Transverse colon (tissue), 4 donors: ENCODE measurements at places on chromosomes 11 and 22. TPM values are rescaled to one million over a fixed set of nuclear protein-coding genes. Genes with fewer than 3 reads are reported as not detected.

Gene KBTBD3
- total RNA-seq: 8.1 TPM

- no peaks in the 10 kb centered on the region for H3K4me1 ChIP-seq
- no peaks in the 10 kb centered on the region for H3K27me3 ChIP-seq
- H3K36me3 ChIP-seq: peaks cover 38% of the 10 kb centered on the region
Observed at GRCh38 chr11:112058103-112058502, 15.7 kb downstream of the PIH1D2 start.

DNA sequence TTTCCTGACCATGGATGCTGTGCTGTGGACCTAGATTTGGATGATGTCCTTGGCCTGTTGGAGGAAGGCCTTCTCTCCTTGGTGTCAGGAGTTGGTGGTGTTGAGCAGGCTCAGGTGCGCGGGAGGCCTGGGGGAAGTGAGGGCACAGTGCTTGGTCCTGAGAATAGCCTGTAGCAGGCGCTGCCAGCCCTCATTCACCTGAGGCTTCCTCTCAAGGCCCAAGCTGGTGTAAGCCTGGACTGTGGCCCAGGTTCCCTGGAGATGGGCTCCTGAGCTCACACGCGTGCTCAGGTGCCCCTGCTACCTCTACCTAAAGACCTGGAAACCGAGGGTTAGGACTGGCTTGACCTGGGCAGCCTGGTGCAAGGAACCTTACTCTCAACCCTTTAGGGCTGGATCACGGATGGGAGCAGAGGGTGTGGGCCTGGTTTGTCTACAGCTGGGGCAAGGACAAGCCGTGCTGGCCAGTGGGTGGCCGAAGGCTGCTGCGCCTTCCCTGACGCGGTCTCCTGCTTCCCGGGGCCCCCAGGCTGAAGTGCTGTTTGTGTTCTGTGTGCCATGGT, 7.8 kb upstream of the GRAMD4 start:
- no peak overlapping the region for H3K4me3 ChIP-seq
- H3K36me3 ChIP-seq: no peaks in the 10 kb centered on the region
- H3K4me1 ChIP-seq: peaks cover 15% of the 10 kb centered on the region

GRCh38 chr11:120079750-120080610, 57.9 kb downstream of the TRIM29 start:
- H3K36me3 ChIP-seq: no peaks in the 10 kb centered on the region
- DNase-seq: no peak
- peaks cover 8% of the 10 kb centered on the region for H3K27me3 ChIP-seq
- no peaks in the 10 kb centered on the region for H3K4me1 ChIP-seq
- H3K4me3 ChIP-seq: no peak overlapping the region

Gene VPREB3
- 2.6 TPM for total RNA-seq

- peaks cover 12% of the 10 kb centered on the region for H3K36me3 ChIP-seq
- no peak overlapping the region for H3K27ac ChIP-seq
- H3K4me1 ChIP-seq: peaks cover 9% of the 10 kb centered on the region
Observed at GRCh38 chr11:69059985-69060384, 11.3 kb downstream of the TPCN2 start.

Gene PRAME
- total RNA-seq: 0.16 TPM

Gene SUSD2
- 67.7 TPM for total RNA-seq

Gene CCDC87
- not detected for total RNA-seq

GRCh38 chr11:11089805-11090204, 232.0 kb upstream of the ZBED5 start:
- no peak overlapping the region for H3K4me3 ChIP-seq
- DNase-seq: no peak
- no peaks in the 10 kb centered on the region for H3K4me1 ChIP-seq
- no peaks in the 10 kb centered on the region for H3K27me3 ChIP-seq
- H3K36me3 ChIP-seq: no peaks in the 10 kb centered on the region

DNA sequence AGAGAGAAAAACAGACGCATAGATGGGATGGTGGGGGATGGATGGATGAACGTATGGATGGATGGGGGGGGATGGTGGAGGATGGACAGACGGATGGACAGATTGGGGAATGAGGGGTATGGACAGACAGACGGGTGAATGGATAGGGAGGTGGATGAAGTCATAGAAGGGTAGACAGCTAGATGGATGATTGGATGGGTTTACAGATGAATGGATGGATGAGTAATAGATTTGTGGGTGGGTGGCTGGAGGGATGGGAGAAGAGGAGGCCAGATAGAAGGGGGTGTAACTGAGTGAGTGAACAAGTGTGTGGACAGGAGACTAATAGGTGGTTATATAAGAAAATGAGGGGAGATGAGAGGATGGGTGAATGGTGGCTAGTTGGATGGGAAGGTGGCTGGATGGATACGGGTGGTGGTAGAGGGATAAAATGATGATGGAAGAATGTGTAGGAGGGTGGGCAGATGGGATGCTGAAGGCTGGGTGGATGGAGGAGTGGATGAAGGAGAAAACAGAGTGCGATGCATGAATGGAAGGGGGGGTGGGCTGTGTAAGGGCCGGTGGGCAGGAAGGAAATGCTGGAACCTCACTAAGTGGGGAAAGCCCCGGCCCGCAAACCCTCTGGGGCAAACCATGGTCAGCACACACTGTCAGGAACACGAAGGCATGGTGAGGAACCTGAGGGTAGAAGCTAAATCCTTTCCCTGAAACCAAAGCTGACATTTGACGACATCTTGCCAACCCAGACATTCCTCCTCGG, 21.6 kb downstream of the ARVCF start:
- H3K4me3 ChIP-seq: no peak overlapping the region
- no peaks in the 10 kb centered on the region for H3K36me3 ChIP-seq
- H3K4me1 ChIP-seq: no peaks in the 10 kb centered on the region
- no peaks in the 10 kb centered on the region for H3K27me3 ChIP-seq

- H3K4me3 ChIP-seq: no peak overlapping the region
- DNase-seq: no peak
- no peaks in the 10 kb centered on the region for H3K4me1 ChIP-seq
- H3K27ac ChIP-seq: no peak overlapping the region
Observed at GRCh38 chr11:120248551-120249278, 8.8 kb downstream of the POU2F3 start.

Gene NOL12
- total RNA-seq: 44.1 TPM

Gene DLG2
- total RNA-seq: 28.3 TPM

Gene HTR3A
- total RNA-seq: 0.41 TPM

DNA sequence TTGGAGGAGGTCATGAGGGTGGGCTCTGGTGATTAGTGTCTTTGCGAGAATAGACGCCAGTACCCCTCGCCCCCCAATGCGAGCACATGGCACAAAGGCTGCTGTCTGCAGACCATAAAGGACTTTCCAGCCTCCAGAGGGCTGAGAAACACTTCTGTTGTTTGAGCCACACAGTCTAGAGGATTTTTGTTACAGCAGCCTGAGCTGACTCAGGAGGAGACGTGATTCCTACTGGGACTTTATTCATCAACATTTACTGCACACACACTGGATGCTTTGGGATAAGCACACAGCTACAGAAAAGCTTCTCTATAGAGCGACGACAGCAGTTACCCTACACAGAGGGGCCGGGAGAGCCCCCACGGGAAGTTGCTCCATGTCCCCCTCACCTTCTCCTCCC, 345.0 kb downstream of the CTTN start:
- H3K27me3 ChIP-seq: no peaks in the 10 kb centered on the region
- H3K4me3 ChIP-seq: no peak overlapping the region
- H3K36me3 ChIP-seq: no peaks in the 10 kb centered on the region
- no peak for DNase-seq

Gene RRM1
- 16.2 TPM for total RNA-seq

GRCh38 chr11:97772705-97773104, 1248.0 kb upstream of the CNTN5 start:
- no peak overlapping the region for H3K27ac ChIP-seq
- H3K36me3 ChIP-seq: no peaks in the 10 kb centered on the region
- H3K27me3 ChIP-seq: no peaks in the 10 kb centered on the region
- no peak overlapping the region for H3K4me3 ChIP-seq

DNA sequence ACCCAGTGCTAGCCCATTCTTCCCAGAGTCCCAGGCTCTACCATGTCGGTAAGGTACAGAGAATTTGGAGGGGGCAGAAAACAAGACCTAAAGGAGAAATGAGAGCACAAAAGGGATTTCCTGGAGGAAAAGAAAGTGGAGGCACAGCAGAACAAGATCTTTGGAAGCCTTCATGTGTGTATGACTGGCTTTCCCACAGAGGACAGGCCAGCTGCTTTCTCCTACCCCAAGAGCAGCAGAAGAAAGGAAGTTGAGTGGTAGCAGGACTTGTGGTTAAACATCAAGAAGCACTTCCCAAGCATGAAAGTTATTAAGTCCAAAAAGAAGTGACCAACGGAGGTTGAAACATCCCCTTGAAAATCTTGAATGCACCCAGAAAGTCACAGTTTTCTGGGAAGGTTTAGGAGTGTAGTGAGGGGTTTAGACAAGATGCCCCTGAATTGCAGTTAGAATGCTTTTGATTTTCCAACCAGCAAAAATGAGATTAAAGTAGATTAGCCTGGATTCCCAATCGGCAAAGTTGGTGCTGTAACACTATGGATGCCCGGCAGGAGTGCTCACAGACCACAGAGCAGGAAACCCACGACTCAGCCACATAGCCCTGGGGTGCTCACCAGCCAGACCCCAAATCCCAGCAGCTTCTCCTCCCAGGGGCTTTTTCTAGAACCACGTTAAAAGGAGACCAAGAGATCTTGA, 608 bp downstream of the TMPRSS13 start:
- peaks cover 9% of the 10 kb centered on the region for H3K4me1 ChIP-seq
- no peak overlapping the region for H3K4me3 ChIP-seq

- H3K27me3 ChIP-seq: no peaks in the 10 kb centered on the region
- H3K4me1 ChIP-seq: no peaks in the 10 kb centered on the region
- no peak for DNase-seq
- H3K36me3 ChIP-seq: no peaks in the 10 kb centered on the region
- H3K4me3 ChIP-seq: no peak overlapping the region
Observed at GRCh38 chr11:10920205-10920604, 62.4 kb upstream of the ZBED5 start.

GRCh38 chr11:122028545-122028944, 87.5 kb downstream of the BLID start:
- H3K27ac ChIP-seq: no peak overlapping the region
- no peaks in the 10 kb centered on the region for H3K4me1 ChIP-seq
- DNase-seq: no peak
- no peak overlapping the region for H3K4me3 ChIP-seq
- no peaks in the 10 kb centered on the region for H3K27me3 ChIP-seq

Gene SAA4
- total RNA-seq: not detected

Gene APOL3
- total RNA-seq: 17.9 TPM

Gene PKP3
- total RNA-seq: 159 TPM

Gene TREH
- not detected for total RNA-seq

- H3K4me1 ChIP-seq: peaks cover 9% of the 10 kb centered on the region
- H3K27me3 ChIP-seq: no peaks in the 10 kb centered on the region
- H3K4me3 ChIP-seq: peak overlapping the region; percentile 31
- peak overlapping the region; percentile 85 for H3K27ac ChIP-seq
- DNase-seq: peak; percentile 78
Observed at GRCh38 chr22:28442264-28442710, 237.4 kb downstream of the TTC28 start.

DNA sequence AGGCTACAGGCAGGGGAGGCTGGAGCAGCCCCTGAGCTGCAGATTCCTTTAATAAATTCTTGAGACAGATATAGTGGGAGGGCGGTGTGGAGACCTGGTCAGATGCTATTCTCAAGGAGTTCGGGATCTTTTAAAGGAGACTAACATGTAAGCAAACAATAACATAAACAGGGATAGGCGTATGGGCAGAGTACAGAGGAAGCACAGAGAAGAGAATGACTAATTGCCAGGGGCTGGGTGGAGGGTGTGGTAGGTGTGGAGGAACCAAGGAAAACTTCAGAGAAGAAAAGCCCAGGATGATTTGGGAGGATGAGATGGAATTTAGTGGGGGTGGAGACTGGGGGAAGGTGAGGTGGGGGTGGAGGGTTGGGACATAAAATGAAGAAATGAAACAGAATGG, 9.7 kb upstream of the HEPHL1 start:
- H3K27me3 ChIP-seq: no peaks in the 10 kb centered on the region
- H3K36me3 ChIP-seq: no peaks in the 10 kb centered on the region
- no peak overlapping the region for H3K27ac ChIP-seq

GRCh38 chr11:60830478-60831142, 11.3 kb upstream of the CCDC86 start:
- peaks cover 11% of the 10 kb centered on the region for H3K4me1 ChIP-seq
- no peak overlapping the region for H3K4me3 ChIP-seq
- H3K36me3 ChIP-seq: no peaks in the 10 kb centered on the region
- H3K27ac ChIP-seq: no peak overlapping the region
- DNase-seq: no peak
- peaks cover 3% of the 10 kb centered on the region for H3K27me3 ChIP-seq

Gene VSIG10L2
- not detected for total RNA-seq

Gene TRIM51
- not detected for total RNA-seq

- H3K36me3 ChIP-seq: no peaks in the 10 kb centered on the region
- peaks cover 39% of the 10 kb centered on the region for H3K27me3 ChIP-seq
- peaks cover 26% of the 10 kb centered on the region for H3K4me1 ChIP-seq
Observed at GRCh38 chr11:1202154-1202775, 20.6 kb upstream of the MUC5B start.

Gene CDC42EP1
- 28.7 TPM for total RNA-seq

Gene MMP3
- 4.8 TPM for total RNA-seq

GRCh38 chr11:105670811-105671210, 60.9 kb downstream of the GRIA4 start:
- H3K27me3 ChIP-seq: no peaks in the 10 kb centered on the region
- H3K4me3 ChIP-seq: no peak overlapping the region
- H3K36me3 ChIP-seq: no peaks in the 10 kb centered on the region
- H3K4me1 ChIP-seq: no peaks in the 10 kb centered on the region
- no peak for DNase-seq
- no peak overlapping the region for H3K27ac ChIP-seq

Gene MOGAT2
- 165 TPM for total RNA-seq

DNA sequence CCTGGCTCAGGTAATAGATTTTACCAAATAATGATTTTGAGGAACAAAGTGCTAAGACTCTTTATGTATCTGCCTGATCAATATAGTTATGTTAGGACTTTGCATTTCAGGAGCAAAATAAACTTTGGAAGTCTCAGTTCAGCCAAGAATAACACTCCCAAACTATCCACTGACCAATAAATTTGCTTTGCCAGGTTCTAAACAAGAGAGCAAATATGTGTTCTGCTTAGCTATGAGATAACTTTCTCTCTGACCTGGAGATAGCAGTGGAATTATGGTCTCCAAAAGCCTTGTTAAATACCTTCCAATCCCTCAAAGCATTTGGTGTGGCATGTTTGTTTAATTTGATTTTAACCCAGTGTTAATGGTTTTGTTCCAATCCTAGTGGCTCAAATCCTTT, 1541.1 kb downstream of the FAM181B start:
- no peak overlapping the region for H3K27ac ChIP-seq
- no peaks in the 10 kb centered on the region for H3K4me1 ChIP-seq
- H3K27me3 ChIP-seq: no peaks in the 10 kb centered on the region

DNA sequence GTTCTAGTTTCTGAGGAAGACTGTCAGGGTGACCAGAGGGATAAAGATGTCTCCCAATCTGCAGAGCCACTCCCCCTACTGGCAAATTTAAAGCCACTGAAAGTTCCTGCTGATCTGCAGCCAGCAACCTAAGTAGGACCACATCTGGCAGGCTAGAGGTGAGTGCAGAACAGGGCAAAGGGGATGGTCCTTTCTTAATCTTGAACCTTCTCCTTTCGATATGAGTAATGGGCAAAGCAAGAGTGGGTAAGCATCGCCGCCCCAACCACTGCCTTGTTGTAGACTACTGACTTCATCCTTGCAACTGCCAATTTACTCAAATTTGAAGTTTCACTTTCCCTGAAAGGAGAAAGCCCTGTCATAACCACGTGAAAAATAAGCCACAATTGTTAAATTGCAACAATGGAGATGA, 30.7 kb downstream of the SCUBE2 start:
- H3K27me3 ChIP-seq: no peaks in the 10 kb centered on the region
- H3K27ac ChIP-seq: no peak overlapping the region
- H3K4me3 ChIP-seq: no peak overlapping the region
- H3K36me3 ChIP-seq: no peaks in the 10 kb centered on the region
- DNase-seq: no peak
- H3K4me1 ChIP-seq: no peaks in the 10 kb centered on the region

Gene LIF
- 5.2 TPM for total RNA-seq

- peak overlapping the region; percentile 72 for H3K27ac ChIP-seq
- no peaks in the 10 kb centered on the region for H3K27me3 ChIP-seq
- peak; percentile 64 for DNase-seq
- no peak overlapping the region for H3K4me3 ChIP-seq
Observed at GRCh38 chr11:16804104-16804947, 65.9 kb downstream of the C11orf58 start.
